ENCODE measurements at places on chromosomes 13 and 19. TPM values are rescaled to one million over a fixed set of nuclear protein-coding genes. Genes with fewer than 3 reads are reported as not detected.

Gene DPF1
- polyA plus RNA-seq: not detected

Gene NEK3
- polyA plus RNA-seq: 4.9 TPM

Gene PPP1R12C
- 432 TPM for polyA plus RNA-seq

Gene SERPINE3
- polyA plus RNA-seq: not detected

Gene ATP8B3
- 0.38 TPM for polyA plus RNA-seq

Gene LMTK3
- polyA plus RNA-seq: 0.51 TPM

Gene C19orf85
- not detected for polyA plus RNA-seq

Gene IZUMO1
- polyA plus RNA-seq: 0.10 TPM

Gene TPTE2
- polyA plus RNA-seq: not detected

Gene CGB2
- 1.1 TPM for polyA plus RNA-seq

Gene CLEC17A
- polyA plus RNA-seq: not detected

Gene SLITRK6
- polyA plus RNA-seq: not detected

Gene NLRP11
- polyA plus RNA-seq: not detected

Gene TMEM272
- polyA plus RNA-seq: not detected

Gene CDX2
- polyA plus RNA-seq: 27.7 TPM

Gene MUC16
- polyA plus RNA-seq: not detected

Gene SLAIN1
- 7.5 TPM for polyA plus RNA-seq

Gene ZNF146
- polyA plus RNA-seq: 26.7 TPM

Gene IFNL1
- not detected for polyA plus RNA-seq

Gene TINCR
- 0.50 TPM for polyA plus RNA-seq

Gene ZNF723
- not detected for polyA plus RNA-seq

Gene ITGBL1
- 121 TPM for polyA plus RNA-seq

Gene PSG3
- polyA plus RNA-seq: not detected

Gene ZFP14
- polyA plus RNA-seq: 2.9 TPM

Gene RPL18
- polyA plus RNA-seq: 2,172 TPM

Gene CEACAM4
- not detected for polyA plus RNA-seq

Gene DNAJC3
- polyA plus RNA-seq: 11.8 TPM

Gene SNRPD2
- polyA plus RNA-seq: 319 TPM

Gene C19orf67
- not detected for polyA plus RNA-seq

Gene TMEM59L
- 3.0 TPM for polyA plus RNA-seq

Gene CYP4F3
- polyA plus RNA-seq: not detected
